ENCODE measurements at places on chromosomes 5 and 9. TPM values are rescaled to one million over a fixed set of nuclear protein-coding genes. Genes with fewer than 3 reads are reported as not detected.

AIF1L gene
- 0.30 TPM for total RNA-seq

IL13 gene
- not detected for total RNA-seq

TAF11L10 gene
- not detected for total RNA-seq

SLIT3 gene
- 29.4 TPM for total RNA-seq

PHF24 gene
- 0.30 TPM for total RNA-seq

All from smooth muscle cell of the umbilical artery (primary cell).